Hypothalamus (tissue), 51 donors: ENCODE measurements at places on chromosomes 6 and 20.

DNA sequence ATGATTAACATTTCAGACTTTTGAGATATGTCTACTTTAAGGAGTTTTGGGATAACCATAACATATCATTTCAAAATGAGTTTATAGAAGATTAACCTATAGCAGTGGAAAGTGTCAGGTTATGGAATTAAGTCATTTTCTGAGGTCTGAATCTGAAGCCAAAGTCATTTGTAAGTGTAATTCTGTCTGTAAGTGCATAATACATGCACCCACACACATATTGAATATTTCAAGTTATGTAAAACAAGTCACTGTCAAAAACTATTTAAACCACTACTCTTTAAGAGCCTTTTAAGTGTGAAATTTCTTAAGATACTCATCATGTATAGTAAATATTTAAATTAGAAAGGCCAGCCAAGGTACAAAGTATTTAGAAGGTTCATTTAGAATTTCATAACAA lies 115.8 kb upstream of the HMGCLL1 start:
- no peak for DNase-seq

DNA sequence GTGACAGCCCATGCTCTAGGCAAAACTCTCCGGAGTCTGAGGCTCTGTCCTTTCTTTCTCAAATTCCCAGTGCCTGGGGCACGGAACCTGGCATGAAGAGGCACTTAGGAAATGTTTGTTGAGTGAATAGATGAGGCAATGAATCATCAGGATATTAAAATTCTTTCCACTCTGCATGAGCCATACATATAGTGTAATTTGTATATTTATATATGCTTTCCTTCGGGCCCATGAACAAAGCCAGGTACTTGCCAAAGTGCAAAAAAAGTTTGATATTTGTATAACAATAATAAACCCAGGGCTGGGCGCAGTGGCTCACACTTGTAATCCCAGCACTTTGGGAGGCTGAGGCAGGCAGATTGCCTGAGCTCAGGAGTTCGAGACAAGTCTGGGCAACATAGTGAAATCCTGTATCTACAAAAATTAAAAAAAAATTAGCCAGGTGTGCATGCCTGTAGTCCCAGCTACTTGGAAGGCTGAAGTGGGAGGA lies 212.3 kb upstream of the ZNF217 start:
- no peak for DNase-seq

GRCh38 chr6:166659581-166659980 lies 32.5 kb upstream of the RPS6KA2 start:
- no peak for DNase-seq

DNA sequence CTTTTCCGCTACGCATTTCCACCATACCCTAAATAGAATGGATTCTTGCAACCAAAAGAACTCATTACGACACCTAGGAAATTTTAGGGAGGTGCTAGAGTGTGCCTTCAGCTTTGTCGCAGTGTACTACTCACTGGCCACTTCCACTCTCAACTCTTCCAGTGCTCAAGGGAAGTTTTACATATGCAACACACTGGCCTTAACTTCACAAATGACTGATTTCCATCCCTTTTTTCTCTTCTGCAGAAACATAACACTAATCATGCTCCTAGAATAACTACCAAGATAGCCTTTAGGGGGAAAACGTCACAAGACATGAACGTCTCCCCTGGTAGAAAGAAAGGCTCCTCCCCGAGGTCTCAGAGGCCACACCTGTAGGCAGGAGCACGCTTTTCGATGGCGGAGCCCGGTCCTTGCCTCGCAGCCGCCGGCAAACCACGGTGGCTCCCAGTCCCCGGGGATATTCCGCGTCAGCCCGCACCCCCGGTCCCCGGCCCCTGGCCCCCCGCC lies 584 bp downstream of the LYRM4 start:
- no peak for DNase-seq

DNA sequence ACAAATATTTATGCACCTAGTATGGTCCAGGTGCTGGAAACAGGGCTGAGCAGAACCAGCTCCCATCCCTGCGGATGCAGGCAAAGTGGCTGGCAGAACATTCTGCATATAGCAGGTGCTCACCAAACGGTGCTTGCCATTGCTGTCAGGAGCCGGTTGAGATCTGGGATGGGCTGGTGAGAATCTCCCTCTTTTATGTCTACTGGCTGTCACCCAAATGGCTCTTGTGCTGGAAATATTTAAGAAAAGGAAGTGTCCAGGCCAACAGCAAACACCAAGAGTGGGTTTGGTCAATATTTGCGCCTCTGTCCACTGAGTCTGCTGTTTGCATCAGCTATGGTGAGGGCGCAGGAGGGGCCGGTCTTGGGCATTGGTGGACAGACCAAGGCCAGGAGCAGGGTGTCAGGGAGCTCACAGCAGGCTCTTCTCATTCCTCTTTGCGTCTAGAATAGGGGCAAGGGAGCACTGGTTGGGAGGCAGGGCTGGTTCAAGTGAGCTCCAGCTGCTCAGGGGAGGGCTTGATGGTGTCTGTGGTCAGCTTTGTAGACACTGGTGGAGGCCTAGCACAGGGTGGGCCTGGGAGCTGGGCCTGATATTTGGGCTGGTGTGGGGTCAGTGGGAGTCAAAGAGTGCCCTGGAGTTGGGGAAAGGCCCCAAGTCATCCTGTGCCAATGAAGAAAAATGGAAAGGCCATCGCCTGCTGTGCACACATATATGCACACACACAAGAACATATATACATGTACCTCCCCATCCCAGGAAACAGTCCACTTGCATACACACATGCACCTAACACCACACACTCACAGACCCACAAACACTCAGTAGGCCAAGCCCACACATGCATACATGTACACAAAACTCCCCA lies 1.4 kb upstream of the BPIFB2 start:
- no peak for DNase-seq

DNA sequence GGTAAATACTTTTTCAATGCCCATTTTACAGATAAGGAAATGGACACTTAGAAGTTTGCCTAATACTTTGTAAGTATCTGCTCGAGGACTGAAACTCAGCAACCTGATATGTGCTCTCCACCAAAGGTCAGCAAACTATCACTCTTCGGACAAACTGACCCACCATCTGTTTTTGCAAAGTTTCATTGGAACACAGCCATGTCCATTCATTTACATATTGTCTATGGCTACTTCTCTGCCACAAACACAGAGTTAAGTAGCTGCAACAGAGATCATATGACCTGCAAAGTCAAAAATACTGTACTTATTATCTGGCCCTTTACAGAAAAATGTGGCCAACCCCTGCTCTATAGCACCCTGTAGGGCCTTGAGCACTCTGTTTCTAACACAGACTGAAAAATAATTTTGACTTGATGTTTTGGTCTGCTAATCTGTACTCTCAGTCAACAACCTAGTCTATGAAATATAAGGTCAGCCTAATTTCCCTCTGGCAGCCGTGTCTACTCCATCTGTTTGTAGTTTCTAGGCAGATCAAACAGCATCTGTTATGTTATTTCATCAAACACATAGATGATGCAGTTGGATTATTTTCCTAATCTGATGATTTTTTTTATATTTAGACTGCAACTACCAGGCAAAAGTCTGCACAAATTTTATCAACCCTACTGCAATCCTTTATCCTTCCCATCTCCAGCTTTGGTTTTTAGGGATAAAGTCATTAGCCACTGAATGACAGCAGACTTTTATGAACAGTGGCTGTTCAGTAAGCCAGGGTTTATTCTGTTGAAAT lies 41.4 kb upstream of the BEND6 start:
- DNase-seq = no peak

DNA sequence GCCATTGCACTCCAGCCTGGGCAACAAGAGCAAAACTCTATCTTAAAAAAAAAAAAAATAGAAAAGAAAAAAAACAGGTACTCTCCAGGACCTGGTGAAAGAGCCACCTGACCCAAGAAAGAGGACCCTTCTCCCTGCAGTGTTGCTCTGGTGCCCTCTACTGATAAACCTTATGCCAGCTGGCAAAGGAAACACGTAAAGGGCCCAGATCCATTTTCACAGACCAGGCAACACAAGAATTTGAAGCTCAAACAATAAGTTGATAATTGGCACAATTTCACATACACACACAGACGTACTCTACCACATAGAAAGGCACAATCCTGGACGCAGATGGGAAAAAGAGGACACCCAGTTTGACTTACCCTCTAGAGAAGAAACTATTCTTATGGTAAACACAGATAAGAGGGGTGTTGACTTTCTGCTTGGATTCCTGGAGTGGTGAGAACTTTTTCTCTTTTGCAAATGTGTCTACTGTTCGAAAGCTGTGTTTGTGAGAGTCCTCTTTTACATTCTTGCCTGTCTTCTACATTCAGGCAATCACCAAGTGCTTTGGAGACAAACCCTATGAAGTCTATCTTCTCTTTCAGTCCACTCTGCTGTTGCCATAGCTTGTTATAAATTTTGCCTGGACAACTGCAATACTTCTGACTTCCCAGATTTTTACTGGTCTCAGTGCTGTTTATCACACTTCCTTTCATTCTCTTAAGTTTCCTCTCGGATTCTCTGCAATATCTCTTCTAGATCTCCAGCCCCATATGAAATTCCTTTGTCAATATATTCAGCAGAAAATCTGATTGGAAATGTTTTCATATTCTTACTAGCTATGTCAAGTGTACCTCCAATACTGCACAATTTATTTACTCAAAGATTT lies 6.4 kb upstream of the SNRPB start:
- DNase-seq = no peak

DNA sequence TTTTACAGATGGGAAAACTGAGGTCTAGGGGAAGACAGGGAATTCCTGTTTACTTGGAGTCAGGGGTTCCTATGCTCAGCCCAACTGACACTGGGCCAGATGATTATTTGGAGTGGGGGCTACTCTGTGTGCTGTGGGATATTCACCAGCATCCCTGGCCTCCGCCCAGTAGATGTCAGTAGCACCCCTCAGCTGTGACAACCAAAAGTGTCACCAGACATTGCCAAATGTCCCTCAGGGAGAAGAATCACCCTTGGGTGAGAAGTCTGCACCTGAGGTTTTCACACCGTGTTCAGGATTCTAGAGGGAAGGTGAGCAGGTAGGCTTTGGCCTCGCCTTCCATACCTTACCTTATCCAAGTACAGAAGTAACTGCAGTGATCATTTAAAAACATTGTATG lies 27.6 kb downstream of the CDH26 start:
- no peak for DNase-seq

GRCh38 chr6:125789576-125790357 lies 993 bp upstream of the NCOA7 start:
- peak; percentile 40 for DNase-seq
